ENCODE measurements at places on chromosomes 16 and 17.
A peak's percentile ranks its signal among the peaks of the same experiment; 100 is the strongest.

DNA sequence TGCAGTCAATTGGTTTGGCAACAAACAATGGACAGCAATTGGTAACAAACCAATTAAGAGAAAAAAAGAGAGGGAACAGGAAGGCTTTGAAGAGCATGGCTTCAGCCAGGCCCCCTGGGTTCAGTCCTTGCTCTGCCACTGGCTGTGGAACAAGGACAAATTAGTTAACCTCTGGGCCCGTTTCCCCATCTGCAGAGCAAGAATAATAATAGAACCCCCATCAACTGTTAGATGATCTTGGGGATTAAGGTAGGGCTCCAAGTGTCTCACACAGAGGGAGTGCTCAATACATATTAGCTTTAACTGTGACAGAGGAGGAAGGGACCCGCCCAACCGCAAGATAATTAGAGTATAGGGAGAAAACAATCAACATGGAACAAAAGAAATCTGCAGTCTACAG is 55.2 kb downstream of the PECAM1 start:
- DNase-seq = no peak

DNA sequence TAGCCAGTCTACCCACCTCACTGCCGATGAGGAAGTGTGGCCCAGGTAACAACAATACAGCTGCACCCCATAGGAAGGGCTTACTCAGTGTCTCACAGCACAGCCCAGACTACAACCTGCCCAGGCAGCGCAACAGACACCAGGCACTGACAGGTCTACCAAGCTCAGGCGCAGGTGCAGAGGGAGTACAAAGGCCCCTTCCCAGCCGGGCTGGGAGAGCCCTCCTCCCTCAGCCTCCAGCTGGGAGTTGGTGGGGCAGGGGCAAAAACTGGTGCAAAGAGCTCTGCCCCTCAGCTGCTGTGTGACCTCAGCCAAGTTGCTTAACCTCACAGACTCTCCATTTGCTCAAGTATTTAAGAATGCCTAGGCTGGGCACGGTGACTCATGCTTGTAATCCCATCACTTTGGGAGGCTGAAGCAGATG is 112.6 kb upstream of the LHX1 start:
- DNase-seq = no peak

GRCh38 chr17:77214743-77215142 is 74.0 kb downstream of the SEC14L1 start:
- no peak for DNase-seq

- no peak for DNase-seq
These were observed 9.3 kb downstream of the UQCRC2 start for GRCh38 chr16:21962475-21962874.

GRCh38 chr16:68869492-68870088 is 26.3 kb downstream of the TANGO6 start:
- no peak for DNase-seq

DNA sequence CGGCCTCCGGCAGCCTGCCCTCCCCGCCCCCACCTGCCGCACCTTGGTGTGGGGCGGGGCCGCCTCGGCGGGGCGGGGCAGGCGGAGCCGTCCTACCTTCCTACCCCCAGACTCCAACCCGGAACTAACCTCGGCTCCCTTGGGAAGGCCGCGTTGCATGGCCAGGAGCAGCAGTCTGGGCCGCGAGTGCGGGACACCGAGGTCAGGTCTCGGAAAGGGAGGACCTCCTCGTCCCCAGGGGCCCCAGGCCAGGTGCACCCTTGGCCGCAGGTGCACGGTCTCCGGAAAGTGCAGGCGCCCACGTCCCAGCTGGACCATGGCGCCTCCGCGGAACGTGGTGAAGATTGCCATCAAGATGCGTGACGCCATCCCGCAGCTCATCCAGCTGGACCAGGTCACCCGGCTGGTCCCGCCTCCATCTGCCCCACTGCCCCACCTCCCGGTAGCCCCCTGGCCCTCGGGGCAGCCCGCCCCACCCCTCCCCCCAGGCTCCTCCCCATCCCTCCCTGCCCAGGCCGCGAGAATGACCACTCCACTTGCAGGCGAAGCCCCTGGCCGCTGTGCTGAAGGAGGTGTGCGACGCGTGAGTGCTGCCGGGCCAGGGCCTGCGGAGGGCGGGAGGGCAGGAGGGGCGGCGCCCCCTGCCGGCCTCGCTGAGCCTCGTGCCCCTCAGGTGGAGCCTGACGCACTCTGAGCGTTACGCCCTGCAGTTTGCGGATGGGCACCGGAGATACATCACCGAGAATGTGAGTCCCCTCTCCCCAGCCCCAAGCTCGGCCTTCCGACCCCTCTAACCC is at the start of gene ELMO3:
TSS of gene ELMO3 (plus strand) at position 121 of the 797 bp plus-strand sequence. CDS start at position 317, 196 bp downstream.
- DNase-seq = no peak

DNA sequence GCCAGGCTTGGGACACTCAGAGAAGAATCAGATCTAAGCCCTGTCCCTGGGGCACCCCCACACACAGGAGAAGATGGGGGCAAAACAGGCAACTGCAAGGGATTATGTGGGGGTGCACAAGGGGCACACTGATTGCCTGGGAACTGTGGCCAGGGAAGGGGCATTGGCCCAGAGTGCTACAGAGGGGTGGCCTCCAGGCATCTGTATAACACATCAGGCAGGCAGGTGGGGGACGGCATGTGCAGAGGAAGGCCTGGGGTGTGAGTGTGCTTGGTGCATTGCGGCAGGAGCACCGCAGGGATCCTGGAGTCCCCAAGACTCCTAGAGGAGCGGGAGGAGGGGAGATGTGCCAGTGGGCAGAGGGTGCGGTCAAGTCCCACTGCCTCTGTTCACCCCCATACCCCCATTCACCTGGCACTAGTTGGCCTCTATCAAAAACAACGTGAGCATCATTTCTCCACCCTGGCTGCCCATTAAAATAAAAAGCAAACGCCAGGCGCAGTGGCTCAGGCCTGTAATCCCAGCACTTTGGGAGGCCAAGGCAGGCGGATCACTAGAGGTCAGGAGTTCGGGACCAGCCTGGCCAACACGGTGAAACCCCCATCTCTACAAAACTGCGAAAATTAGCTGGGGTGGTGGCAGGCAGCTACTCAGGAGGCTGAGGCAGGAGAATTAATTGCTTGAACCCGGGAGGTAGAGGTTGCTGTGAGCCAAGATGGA is 41.5 kb downstream of the C16orf82 start:
- no peak for DNase-seq

- DNase-seq = peak; percentile 4
These were observed 481 bp downstream of the CNTROB start for GRCh38 chr17:7932483-7932891.

DNA sequence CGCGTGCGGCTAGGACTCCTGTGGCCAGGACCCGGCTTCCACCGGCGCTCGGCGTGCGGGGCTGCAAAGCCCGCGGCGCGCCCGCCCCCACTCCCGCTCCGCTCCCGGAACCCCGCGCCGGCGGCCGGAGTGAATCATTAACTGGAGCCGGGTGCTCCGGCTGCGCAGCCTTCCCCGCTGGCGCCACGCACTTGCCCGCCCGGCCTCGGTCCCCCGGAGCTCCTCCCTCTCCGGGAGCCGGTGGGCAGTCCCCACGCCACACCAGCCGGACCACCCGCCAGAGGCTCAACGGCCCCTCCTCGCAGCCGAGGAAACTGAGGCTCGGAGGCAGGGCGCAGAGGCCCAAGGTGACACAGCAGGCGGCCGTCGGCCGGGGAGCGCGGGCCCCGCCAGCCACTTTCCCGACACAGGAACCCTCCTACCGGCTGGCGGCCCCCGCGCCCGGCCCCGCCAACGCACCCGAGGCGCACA is 580 bp downstream of the BCAR1 start:
- DNase-seq = peak; percentile 7

All from activated naive CD4-positive, alpha-beta T cell treated with Interleukin-2 at 50 U/mL for 16 hours (primary cell).